ENCODE measurements at places on chromosomes 4 and X. TPM values are rescaled to one million over a fixed set of nuclear protein-coding genes. Genes with fewer than 3 reads are reported as not detected.
A peak's percentile ranks its signal among the peaks of the same experiment; 100 is the strongest.

DNA sequence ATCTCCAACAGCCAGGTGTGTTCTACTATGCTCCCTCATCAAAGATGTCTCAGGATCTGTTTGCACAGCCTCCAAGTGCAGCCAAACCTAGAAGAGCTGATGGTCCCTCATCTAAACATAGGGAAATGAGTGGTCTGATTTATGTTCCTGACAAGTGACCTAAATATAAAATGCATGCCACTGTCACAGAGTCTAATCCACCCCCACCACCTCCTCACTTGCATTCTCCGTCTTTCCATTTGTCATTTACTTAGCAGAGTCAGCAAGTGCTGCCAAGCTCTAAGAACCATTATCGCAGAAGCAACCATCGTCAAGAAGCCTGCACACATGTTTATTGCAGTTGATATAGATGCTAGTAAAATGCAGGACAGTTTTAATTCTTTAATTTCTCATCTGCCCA is 33.1 kb upstream of the VCX3A start:
- no peak for DNase-seq

DNA sequence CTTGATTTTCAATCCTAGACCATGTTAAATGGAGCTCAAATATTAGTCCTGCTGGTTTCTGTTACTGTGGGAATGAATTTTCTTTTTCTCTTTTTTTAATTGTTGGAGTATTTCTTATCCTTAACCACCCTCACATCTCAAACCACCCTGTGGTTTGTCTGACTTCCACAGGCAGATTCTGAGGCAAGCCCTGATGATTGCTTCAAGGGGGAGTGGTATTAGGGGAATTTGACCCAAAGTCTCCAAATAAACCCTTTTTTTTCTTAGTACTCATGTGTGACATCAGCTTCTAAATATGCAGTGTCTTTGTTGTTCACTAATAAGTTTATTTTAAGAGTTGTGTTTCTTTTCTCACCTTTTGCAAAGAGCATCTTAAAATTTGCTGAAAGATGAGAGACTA is 810.3 kb downstream of the IL1RAPL1 start:
- peak; percentile 36 for DNase-seq

DNA sequence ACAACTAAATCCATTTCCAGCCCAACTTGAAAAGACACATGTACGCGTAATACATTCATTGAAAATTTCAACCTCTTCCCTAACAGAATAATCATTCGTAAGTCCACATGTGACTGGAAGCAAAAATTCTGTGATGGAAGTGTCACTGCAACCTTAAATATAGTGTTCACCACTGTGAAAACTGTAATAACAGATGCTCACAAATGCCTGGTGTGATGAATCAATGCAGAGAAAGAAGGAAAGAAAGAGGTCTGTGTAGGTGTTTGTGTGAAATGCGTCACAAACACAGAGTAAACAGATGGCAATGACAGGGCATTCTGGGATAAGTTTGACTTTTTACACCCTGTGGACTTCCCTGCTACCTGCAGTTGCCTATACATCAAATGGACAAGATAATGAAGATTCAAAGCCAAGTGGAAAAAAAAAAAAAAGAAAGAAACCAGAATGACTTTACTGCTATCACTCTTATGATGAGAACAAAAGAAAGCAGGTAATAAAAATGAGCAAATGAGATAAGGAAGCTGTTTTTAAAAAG is 123.3 kb downstream of the EPHA5 start:
- no peak for DNase-seq

- DNase-seq, result no peak
Observed at GRCh38 chrX:57406149-57406548, 119.6 kb downstream of the FAAH2 start.

GRCh38 chr4:76677571-76678326 is 220.2 kb downstream of the SOWAHB start:
- peak; percentile 38 for DNase-seq

PFKFB1 gene
- not detected for total RNA-seq

- no peak for DNase-seq
Observed at GRCh38 chrX:154986826-154987575, 35.5 kb downstream of the F8 start.

SH3BGRL gene
- 62.2 TPM for total RNA-seq

NRK gene
- total RNA-seq, result 4.7 TPM

UGT8 gene
- total RNA-seq, result 0.32 TPM

KDR gene
- 0.86 TPM for total RNA-seq

NAP1L2 gene
- total RNA-seq, result under 0.01 TPM

DNA sequence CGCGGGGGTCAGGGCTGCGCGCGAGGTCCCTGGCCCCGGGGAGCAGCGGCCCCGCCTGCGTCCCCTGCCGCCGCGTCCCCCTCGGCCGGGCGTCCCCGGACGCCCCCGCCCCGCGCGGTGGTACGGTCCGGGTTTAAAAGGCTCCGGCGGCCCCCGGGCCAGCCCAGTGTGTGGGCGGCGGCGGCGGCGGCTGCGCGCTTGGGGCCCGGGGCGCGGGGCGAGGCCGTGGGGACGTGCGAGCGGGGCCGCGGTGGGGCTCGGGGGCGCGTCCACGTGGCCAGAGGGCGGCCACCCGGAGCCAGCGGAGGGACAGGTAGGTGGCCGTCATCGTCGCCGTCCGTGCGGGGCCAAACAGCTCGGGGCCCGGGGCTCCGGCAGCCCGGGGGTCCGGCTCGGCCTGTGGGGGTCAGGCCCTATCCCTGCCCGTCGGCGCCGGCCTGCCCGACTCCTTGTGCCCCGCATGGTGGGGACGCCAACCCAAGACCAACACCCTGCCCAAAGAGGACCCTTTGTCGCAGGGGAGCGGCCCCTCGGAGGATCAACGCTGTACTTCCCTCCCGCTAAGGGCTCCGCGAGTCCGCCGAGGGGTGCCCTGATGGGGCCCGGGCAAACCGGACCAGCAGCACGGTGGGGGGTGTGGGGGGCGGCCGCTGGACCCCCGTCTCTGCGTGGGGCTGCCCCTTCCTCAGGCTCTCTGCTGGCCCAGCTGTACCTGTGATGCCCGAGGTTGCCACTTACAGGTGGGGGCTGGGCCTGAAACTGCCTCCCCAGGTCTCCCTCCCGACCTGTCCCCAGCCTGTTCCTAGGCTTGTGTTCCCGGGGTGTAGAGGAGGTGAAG is at the start of gene PLXNA3:
PLXNA3 (plus strand) TSS at position 166 of the 838 bp plus-strand sequence. CDS start 1,903 bp downstream, outside the sequence.
- DNase-seq, result peak; percentile 40

SCML1 gene
- 5.8 TPM for total RNA-seq

DNA sequence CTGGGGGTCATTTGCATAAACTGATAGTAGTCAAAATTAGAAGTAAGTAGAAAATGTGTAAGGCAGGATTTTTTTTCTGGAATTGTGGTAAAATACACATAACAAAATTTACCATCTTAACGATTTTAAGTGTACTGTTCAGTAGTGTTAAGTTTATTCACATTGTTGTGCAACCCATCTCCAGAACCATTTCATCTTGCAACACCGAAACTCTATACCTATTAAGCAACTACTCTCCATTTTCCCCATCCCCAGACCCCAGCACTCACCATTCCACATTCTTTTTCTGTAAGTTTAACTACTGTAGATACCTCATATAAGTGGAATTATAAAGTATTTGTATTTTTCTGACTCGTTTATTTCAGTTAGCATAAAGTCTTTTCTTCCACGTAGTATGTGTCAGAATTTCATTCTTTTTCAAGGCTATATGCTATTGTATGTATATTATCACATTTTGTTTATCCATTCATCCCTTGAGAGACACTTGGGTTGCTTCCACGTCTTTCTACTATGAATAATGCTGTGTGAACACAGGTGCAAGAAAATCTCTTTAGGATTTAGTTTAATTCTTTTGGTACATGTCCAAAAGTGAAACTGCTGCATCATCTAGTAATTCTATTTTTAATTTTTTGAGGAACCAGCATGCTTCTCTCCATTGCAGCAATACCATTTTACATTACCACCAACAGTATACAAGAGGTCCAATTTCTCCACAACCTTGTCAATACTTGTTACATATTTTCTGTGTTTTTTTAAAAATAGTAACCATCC is 39.1 kb upstream of the NSUN7 start:
- DNase-seq, result peak; percentile 61

GRCh38 chrX:150759568-150760416 is 66.6 kb downstream of the MTMR1 start:
- DNase-seq, result no peak

FAAH2 gene
- total RNA-seq, result 0.86 TPM
